ENCODE measurements at places on chromosomes 12 and 14.

GRCh38 chr12:120474616-120474960 is 5.0 kb upstream of the SRSF9 start:
- peak overlapping the region; percentile 64 for H3K27ac ChIP-seq
- H3K36me3 ChIP-seq, result no peaks in the 10 kb centered on the region
- DNase-seq, result peak; percentile 27
- H3K4me3 ChIP-seq, result no peak overlapping the region
- no peaks in the 10 kb centered on the region for H3K27me3 ChIP-seq
- H3K4me1 ChIP-seq, result no peaks in the 10 kb centered on the region

GRCh38 chr12:34335819-34336262 is 313.5 kb downstream of the ALG10 start:
- H3K27ac ChIP-seq, result no peak overlapping the region
- peaks cover 92% of the 10 kb centered on the region for H3K27me3 ChIP-seq
- no peak overlapping the region for H3K4me3 ChIP-seq
- no peaks in the 10 kb centered on the region for H3K4me1 ChIP-seq

DNA sequence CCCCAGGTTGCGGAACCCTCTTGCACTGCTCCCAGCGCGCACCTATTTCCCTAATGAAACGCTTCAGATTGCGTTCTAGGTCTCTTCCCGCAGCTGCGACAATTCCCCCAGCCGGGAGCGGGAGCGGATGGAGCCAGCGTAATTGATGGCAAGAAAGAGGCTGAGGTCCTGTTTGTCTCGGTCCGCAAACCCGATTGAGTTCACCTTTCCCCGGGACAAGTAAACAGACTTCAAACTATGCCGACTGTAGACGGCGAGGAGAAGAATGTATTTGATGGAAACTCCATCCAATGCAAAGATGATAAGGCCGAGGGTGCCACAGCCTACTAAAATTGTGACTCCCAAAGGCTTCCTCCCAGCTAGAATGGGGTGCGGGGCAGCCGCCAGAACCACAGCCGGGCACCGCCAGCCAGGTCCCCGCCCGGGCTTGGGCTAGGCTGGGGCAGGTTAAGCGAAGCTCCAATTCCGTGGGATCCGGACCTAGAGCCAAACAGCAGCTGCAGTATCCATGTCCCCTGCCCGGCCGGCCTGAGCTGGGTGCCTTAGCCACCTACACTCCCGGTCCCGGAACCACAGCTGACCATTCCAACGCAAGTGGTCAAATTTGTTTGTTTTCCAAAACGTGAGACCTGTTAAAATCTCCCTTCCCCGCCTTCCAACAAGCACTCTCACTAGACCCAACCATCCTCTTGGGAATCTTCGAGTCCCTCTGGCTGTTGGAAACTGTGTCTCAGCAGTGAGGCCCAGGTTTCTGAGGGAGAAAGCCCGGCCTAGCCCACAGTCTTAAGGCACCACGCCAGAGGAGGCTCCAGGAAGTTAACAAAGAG is 5.5 kb downstream of the NKX2-1 start:
- no peaks in the 10 kb centered on the region for H3K4me1 ChIP-seq
- H3K27me3 ChIP-seq, result peaks cover 94% of the 10 kb centered on the region
- H3K27ac ChIP-seq, result no peak overlapping the region
- H3K4me3 ChIP-seq, result no peak overlapping the region
- no peaks in the 10 kb centered on the region for H3K36me3 ChIP-seq

DNA sequence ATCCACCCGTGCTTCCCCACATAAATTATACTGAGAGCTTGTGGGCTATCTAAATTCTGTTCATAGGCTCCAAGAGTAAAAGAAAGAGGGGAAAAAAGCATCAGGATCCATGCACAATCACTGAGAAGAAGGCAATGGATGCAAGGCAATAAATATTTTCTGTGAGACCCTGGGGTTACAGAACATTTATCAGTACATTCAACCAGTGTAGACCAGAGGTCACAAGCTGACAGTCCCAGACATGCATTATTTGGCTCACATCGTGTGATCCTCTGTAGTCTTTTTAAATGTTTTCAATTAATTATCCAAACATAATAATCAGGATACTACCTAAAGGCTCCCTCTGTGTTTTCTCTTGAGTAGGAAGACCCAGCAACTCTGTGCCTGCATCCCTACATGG is 267.9 kb upstream of the CAND1 start:
- no peaks in the 10 kb centered on the region for H3K36me3 ChIP-seq
- no peak overlapping the region for H3K4me3 ChIP-seq
- no peak for DNase-seq
- H3K4me1 ChIP-seq, result no peaks in the 10 kb centered on the region
- no peak overlapping the region for H3K27ac ChIP-seq

- no peak overlapping the region for H3K4me3 ChIP-seq
- H3K4me1 ChIP-seq, result peaks cover 11% of the 10 kb centered on the region
- DNase-seq, result no peak
- no peaks in the 10 kb centered on the region for H3K27me3 ChIP-seq
- peaks cover 6% of the 10 kb centered on the region for H3K36me3 ChIP-seq
- H3K27ac ChIP-seq, result no peak overlapping the region
Observed at GRCh38 chr14:59427653-59428580, 37.3 kb downstream of the GPR135 start.

- no peak overlapping the region for H3K27ac ChIP-seq
- H3K36me3 ChIP-seq, result peaks cover 3% of the 10 kb centered on the region
- H3K4me1 ChIP-seq, result no peaks in the 10 kb centered on the region
- H3K27me3 ChIP-seq, result no peaks in the 10 kb centered on the region
- DNase-seq, result no peak
Observed at GRCh38 chr12:78155546-78155945, 324.9 kb downstream of the NAV3 start.

DNA sequence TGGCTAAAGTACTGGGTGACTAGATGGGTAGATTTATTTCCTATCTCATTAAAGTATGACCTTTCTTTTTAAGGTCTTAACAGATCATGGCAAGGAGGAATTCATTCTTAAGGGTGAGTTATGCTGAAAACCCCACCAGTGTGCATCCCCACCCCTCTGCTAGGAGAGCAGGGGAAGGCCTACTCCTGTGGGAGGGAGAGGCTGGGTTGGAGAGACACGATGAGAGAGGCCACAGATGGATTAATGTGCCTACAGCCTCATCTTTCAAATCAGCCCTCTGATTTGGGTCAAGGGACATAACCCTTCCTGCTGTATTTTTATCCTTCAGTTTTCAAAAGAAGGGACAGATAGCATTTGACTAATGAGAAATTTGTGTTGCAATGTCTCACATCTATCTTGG is 185.5 kb downstream of the SSPN start:
- H3K27ac ChIP-seq, result no peak overlapping the region
- no peak for DNase-seq
- no peaks in the 10 kb centered on the region for H3K27me3 ChIP-seq
- no peak overlapping the region for H3K4me3 ChIP-seq
